HS-5 (cell line): ENCODE measurements at places on chromosomes 7 and 10.
A peak's percentile ranks its signal among the peaks of the same experiment; 100 is the strongest.

DNA sequence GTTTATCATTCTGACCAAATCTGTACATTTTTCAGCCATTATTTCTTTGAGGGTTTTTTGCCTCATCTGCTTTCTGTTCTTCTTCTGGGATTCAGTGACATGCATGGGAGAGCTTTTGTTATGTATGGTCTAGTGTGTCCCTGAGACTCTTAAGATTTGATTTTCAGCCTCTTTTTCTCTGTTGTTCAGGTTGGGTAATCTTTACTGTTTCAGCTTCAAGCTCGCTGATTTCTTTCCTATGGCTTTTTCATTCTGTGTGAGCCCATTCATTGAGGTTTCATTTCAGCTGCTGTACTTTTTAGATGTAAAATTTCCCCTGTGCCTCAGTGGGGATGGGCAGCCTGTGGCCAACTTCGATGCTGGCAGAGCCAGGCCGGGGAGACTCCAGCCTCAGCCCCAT is 38.1 kb downstream of the FOXK1 start:
- no peak for DNase-seq

GRCh38 chr7:50952544-50952943 is 169.8 kb upstream of the GRB10 start:
- DNase-seq, result no peak

DNA sequence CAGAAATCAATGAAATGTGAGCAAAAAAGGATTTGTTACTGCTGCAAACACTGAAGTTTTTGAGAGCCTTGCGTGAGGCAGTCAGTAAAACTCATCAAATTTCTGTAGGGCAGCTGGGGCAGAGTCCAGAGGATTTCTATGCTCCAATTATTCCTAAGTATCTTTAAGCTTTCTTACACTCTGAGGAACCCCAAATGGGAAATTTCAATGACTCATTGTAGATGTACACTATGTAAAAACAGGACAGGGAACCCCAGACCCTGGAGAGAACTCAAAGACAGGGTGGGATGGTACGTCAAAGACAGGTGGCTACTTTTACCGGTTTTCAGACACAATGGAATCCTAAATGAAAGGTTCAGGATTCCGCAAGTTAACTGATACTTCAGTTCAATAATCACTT is 120.2 kb downstream of the TNS3 start:
- no peak for DNase-seq

GRCh38 chr7:22578007-22578733 is 78.2 kb upstream of the STEAP1B start:
- peak; percentile 77 for DNase-seq

GRCh38 chr7:78769481-78770101 is 683.9 kb downstream of the MAGI2 start:
- no peak for DNase-seq

DNA sequence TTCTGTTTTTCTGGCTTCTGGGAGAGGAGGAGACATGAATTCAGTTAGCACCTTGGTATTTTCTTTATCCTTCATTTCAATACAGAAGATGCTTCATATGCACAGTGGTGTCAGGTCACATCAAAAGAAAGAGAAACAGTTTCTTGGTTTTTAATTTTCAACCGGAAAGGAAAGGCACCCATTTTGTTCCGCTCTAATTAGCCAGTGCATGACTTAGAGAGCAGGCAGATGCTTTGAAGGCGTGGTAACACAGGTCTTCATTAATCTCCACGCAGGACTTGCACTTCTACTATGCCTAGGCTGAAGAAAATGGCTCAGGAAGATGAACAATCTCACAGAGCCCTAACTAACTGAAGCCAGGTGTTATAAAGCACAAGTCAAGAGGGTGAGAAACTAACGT is 70.4 kb upstream of the ATRNL1 start:
- DNase-seq, result no peak
